ENCODE measurements at places on chromosomes 6 and 20.

DNA sequence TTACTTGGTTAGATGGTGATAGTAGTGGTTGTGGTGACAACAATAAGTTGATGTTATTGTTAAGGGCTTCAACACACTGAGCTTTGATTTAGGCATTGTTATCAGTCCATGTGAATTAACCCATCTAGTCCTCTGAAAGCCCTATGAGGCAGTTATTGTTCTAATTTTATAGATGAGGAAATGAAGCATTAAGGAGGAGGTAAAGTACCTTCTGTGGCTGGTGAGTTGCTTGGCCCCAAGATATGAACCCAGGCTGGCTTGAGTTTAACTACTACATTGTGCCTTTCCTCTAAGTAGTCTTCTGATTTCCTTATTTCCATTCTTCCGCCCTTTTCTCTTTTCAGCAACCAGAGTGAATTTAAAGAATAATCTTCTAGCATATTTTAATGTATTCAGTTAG is 81.7 kb downstream of the QKI start:
- DNase-seq, result no peak

- DNase-seq, result no peak
These were observed 36.1 kb upstream of the PAQR8 start for GRCh38 chr6:52325695-52326471.

- DNase-seq, result no peak
These were observed 40.5 kb upstream of the GCLC start for GRCh38 chr6:53585208-53585900.

DNA sequence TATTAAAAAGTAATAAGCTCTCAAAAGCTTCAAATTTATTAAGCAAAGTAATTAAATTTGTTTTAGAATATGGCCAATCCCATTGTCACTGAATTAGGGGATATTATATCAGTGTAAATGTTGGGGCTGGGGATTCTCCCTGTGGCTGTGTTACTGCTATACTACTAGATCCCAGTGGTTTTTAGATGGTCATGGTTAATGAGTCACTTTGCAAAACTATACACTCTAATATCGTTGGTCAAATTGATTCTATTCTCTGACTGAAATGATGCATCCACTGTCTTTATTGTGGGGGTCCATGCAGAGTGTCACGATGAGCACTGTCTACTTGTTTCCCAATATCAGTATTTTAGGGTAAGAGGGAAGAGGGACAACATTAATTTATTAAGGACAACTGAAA is 336.9 kb upstream of the PREP start:
- no peak for DNase-seq

DNA sequence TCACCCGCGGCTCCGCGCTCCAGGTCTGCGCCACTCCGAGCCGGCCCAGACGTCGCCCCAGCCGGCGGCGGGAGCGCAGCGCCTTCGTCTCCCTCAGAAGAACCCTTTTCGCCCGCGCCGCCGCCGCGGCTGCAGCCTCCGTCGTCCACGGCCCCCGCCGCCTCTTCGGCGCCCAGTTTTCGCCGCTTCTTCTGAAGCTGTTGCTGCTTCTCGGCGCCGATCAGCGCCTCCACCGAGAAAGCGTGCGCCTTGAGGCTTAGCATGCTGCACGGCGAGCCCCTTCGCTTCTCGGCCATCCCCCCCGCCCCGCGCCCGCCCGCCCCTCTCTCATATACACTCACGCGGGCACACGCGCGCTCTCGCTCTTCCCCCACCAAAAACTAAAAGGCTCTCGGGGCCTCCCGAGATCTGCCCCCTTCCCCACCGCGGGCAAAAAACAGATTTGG is 489 bp downstream of the TBX18 start:
- DNase-seq, result peak; percentile 69

GRCh38 chr20:36351937-36352336 is 45.8 kb downstream of the DLGAP4 start:
- no peak for DNase-seq

Data from NCI-H1092 treated with DMSO at 0.1 percent for 48 hours (cell line).